ENCODE measurements at places on chromosomes 4 and X. TPM values are rescaled to one million over a fixed set of nuclear protein-coding genes. Genes with fewer than 3 reads are reported as not detected.

TCEAL6 gene
- not detected for total RNA-seq

DIPK2B gene
- 0.34 TPM for total RNA-seq

RHOXF1 gene
- total RNA-seq, result 0.62 TPM

AMTN gene
- not detected for total RNA-seq

DNA sequence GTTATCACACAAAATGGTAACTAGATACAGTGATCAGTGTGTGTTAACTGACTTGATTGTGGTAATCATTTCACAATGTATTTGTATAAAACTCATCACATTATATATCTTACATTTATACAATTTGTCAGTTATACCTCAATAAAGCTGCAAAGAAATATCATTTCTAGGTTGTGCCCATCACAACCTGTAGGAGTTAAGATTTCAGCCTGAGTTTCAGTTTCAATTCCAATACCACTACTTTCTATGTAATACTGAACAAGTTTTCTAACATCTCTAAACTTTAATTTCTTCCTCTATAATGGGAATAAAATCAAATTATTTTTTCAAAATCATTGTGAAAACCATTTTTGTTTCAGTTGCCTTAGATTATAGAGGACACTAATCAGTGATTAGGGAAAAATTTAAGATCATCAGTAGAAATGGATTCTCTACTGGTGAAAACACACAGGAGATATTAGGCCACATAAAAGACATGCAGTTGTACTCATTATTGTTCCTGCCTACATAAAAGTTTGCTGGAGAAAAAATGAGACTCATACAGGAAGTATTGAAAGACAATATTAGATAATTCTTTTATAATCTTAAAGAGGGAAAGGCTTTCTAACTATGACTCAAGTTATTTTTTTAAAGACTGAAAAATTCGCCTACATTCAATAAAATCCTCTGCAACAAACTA, 18.4 kb upstream of the TBC1D1 start:
- DNase-seq, result no peak

All from right lobe of liver (tissue), 6 donors.